Large intestine (tissue), 12 donors: ENCODE measurements at places on chromosomes 2 and 18. TPM values are rescaled to one million over a fixed set of nuclear protein-coding genes. Genes with fewer than 3 reads are reported as not detected.
A peak's percentile ranks its signal among the peaks of the same experiment; 100 is the strongest.

GRCh38 chr2:135663148-135663700 lies 78.4 kb upstream of the UBXN4 start:
- no peak for DNase-seq
- no peak overlapping the region for H3K27ac ChIP-seq
- H3K36me3 ChIP-seq = peaks cover 10% of the 10 kb centered on the region
- no peaks in the 10 kb centered on the region for H3K4me1 ChIP-seq
- no peaks in the 10 kb centered on the region for H3K27me3 ChIP-seq

GRCh38 chr2:109110170-109110569 lies 18.8 kb upstream of the SH3RF3 start:
- DNase-seq = no peak
- H3K36me3 ChIP-seq = no peaks in the 10 kb centered on the region
- no peak overlapping the region for H3K27ac ChIP-seq

GRCh38 chr2:74919827-74920226 lies 38.6 kb upstream of the POLE4 start:
- peak overlapping the region; percentile 60 for H3K4me3 ChIP-seq
- no peaks in the 10 kb centered on the region for H3K36me3 ChIP-seq
- no peak overlapping the region for H3K27ac ChIP-seq
- peak; percentile 54 for DNase-seq
- H3K4me1 ChIP-seq = peaks cover 16% of the 10 kb centered on the region

GMCL1 gene
- polyA plus RNA-seq = 30.9 TPM

- no peak overlapping the region for H3K4me3 ChIP-seq
- peaks cover 13% of the 10 kb centered on the region for H3K36me3 ChIP-seq
- no peaks in the 10 kb centered on the region for H3K27me3 ChIP-seq
- peaks cover 10% of the 10 kb centered on the region for H3K4me1 ChIP-seq
- H3K27ac ChIP-seq = peak overlapping the region; percentile 78
- DNase-seq = peak; percentile 74
These were observed 33.6 kb downstream of the DGKD start for GRCh38 chr2:233387667-233388528.

GRCh38 chr2:194301946-194302345 lies 1355.1 kb upstream of the SLC39A10 start:
- no peak for DNase-seq
- no peaks in the 10 kb centered on the region for H3K36me3 ChIP-seq
- no peak overlapping the region for H3K27ac ChIP-seq
- H3K4me3 ChIP-seq = no peak overlapping the region

VWC2L gene
- 0.03 TPM for polyA plus RNA-seq

DNA sequence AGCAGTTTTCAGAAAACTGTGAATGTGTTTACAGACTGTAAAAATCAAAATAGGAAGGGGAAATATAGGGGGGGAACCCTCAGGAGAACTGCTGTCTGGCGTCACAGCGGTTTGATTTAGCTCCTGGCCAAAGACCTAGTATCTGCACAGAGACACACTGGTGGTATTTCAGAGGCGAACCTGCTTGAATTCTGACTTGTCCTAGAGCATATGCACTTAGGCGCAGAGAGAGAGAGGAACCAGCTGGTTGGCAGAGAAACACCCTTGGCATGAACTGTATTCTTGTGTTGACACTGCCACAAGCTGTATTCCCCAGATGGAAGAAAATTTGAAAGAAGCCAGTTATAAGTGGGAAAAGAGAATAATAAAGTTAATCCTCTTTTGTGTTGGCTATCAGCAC lies 506.5 kb upstream of the NRP2 start:
- no peaks in the 10 kb centered on the region for H3K27me3 ChIP-seq
- H3K4me1 ChIP-seq = no peaks in the 10 kb centered on the region
- H3K4me3 ChIP-seq = no peak overlapping the region
- no peak for DNase-seq
- peaks cover 2% of the 10 kb centered on the region for H3K36me3 ChIP-seq

DNA sequence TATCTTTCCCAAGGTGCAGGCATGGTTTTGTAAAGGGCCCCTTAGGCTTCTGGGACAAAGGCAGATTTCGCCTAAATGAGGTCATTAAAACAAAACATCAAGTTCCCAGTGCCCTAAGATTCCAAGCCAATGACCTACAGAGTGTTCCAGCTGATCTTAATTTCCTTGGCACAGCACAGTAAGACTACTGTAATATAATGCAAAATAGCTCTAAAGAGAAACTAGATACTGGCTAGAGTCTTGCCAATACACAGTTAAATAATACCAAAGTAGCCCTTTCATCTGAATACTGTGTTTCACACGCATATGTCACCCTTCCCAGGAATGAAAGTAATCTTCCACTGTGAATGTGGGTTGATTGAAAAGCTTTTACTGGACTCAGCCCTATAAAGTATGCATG lies 14.7 kb downstream of the GRB14 start:
- H3K27me3 ChIP-seq = no peaks in the 10 kb centered on the region
- H3K4me3 ChIP-seq = no peak overlapping the region
- H3K4me1 ChIP-seq = no peaks in the 10 kb centered on the region
- no peak for DNase-seq

- peaks cover 21% of the 10 kb centered on the region for H3K4me1 ChIP-seq
- H3K27ac ChIP-seq = peak overlapping the region; percentile 33
- no peaks in the 10 kb centered on the region for H3K27me3 ChIP-seq
- peaks cover 13% of the 10 kb centered on the region for H3K36me3 ChIP-seq
These were observed 82.0 kb downstream of the MTCL1 start for GRCh38 chr18:8787371-8787670.

GRCh38 chr2:120235681-120236080 lies 12.5 kb upstream of the TMEM185B start:
- DNase-seq = no peak
- H3K36me3 ChIP-seq = no peaks in the 10 kb centered on the region
- H3K4me1 ChIP-seq = peaks cover 47% of the 10 kb centered on the region
- H3K27ac ChIP-seq = no peak overlapping the region

DNA sequence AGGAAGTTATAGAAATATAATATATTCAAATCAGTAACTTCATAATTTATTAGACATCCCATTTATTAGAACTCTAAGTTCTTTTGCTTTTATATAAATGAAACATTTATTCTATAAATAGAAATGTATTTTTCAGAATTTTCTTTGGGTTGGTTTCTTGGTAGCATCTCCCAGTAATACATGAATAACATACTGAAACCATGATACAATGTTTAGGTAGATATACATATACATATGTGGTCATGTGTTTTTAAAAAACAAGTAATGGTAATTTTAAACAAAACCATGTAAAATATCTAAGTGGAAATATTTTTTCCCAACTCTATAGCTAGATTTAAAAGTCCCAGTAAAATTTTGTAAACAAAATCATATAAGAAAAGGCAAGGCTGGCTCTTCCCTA lies 36.9 kb downstream of the WIPF1 start:
- H3K27ac ChIP-seq = no peak overlapping the region
- DNase-seq = no peak
- H3K36me3 ChIP-seq = peaks cover 14% of the 10 kb centered on the region
- H3K4me3 ChIP-seq = no peak overlapping the region

GRCh38 chr2:36480028-36480427 lies 117.9 kb downstream of the FEZ2 start:
- DNase-seq = no peak
- no peaks in the 10 kb centered on the region for H3K27me3 ChIP-seq
- H3K36me3 ChIP-seq = peaks cover 45% of the 10 kb centered on the region
- H3K27ac ChIP-seq = no peak overlapping the region
- no peaks in the 10 kb centered on the region for H3K4me1 ChIP-seq
- H3K4me3 ChIP-seq = no peak overlapping the region

GRCh38 chr18:31684279-31685096 lies at the start of gene B4GALT6:
Gene B4GALT6, minus strand, starts transcription at chr18:31684581. Its CDS starts 155 bp downstream, at chr18:31684426.
- peak; percentile 31 for DNase-seq
- H3K36me3 ChIP-seq = no peaks in the 10 kb centered on the region
- H3K27ac ChIP-seq = peak within 1 kb of the TSS; percentile 77
- H3K4me1 ChIP-seq = peaks cover 31% of the 10 kb centered on the region
- peak within 1 kb of the TSS; percentile 64 for H3K4me3 ChIP-seq

UGT1A3 gene
- polyA plus RNA-seq = 0.16 TPM

CHST9 gene
- polyA plus RNA-seq = 11.1 TPM

RIT2 gene
- 1.9 TPM for polyA plus RNA-seq

GRCh38 chr2:239162141-239162821 lies 238.5 kb downstream of the HDAC4 start:
- no peak for DNase-seq
- H3K27me3 ChIP-seq = no peaks in the 10 kb centered on the region
- H3K4me1 ChIP-seq = no peaks in the 10 kb centered on the region
- H3K4me3 ChIP-seq = no peak overlapping the region
- H3K27ac ChIP-seq = no peak overlapping the region
- peaks cover 14% of the 10 kb centered on the region for H3K36me3 ChIP-seq

DNA sequence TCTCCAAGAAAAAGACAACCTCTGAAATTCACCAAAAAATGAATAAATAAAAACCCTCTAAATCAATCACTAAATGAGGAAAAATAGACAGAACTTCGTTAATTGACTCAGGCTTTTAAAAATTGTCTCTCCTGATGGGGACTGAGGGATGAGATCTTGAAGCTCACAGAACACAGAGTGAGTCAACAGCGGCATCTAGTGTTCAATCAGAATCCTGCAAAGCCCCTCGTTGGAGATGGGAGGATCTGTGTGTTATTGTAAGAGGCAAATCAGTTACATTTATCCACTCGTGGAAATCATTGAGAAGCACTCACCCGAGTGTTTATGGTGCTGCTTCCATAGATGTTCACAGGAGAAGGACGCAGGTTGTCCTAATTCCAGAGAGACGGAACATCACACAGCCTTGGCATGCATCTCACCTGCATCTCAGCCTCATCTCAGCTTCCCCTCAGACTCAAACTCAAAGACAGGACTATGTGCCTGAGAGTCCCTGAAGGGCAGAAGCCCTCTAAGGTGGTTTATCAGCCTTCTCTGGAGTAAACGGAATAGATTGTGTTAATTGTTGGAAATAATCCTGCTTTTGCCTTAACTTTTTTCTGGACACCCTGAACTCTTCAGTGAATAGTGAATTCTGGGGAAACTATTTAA lies 82.0 kb downstream of the MREG start:
- H3K4me3 ChIP-seq = no peak overlapping the region
- no peaks in the 10 kb centered on the region for H3K4me1 ChIP-seq
- H3K27ac ChIP-seq = no peak overlapping the region

DNA sequence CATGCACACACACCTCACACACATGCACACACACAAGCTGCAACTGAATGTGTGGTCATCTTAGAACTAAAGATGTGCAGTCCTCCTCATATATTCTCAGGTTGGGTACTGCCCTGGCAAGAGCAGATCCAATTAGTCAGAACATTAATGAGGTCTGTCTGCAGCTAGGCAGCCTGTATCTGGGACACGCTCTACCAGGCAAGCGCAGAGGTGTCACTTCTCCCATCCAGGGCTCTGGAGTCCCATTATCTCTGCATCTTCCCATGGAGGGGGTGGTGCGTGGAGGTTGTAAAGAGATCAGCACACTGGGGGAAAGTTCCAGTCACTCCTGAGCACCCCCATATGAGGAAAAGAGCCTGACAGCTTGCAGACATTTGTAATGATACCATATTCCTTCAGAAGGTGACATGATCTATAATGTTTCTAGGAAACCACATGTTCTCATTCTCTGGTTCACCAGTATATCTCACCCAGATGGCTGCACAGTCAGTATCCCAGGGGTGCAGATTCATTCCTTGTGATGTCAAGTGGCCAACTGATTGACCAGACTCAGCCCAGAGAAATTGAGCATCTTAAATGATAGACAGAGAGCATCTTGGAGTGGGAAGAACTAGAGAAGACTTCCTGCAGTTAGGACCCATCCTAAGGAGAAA lies 95.4 kb downstream of the RTN4 start:
- no peak overlapping the region for H3K4me3 ChIP-seq
- no peak overlapping the region for H3K27ac ChIP-seq

GNLY gene
- 13.1 TPM for polyA plus RNA-seq

UGT1A9 gene
- polyA plus RNA-seq = not detected

GRCh38 chr2:65716698-65717097 lies 284.3 kb upstream of the SPRED2 start:
- no peak overlapping the region for H3K27ac ChIP-seq
- H3K36me3 ChIP-seq = no peaks in the 10 kb centered on the region
- H3K4me1 ChIP-seq = no peaks in the 10 kb centered on the region

DNA sequence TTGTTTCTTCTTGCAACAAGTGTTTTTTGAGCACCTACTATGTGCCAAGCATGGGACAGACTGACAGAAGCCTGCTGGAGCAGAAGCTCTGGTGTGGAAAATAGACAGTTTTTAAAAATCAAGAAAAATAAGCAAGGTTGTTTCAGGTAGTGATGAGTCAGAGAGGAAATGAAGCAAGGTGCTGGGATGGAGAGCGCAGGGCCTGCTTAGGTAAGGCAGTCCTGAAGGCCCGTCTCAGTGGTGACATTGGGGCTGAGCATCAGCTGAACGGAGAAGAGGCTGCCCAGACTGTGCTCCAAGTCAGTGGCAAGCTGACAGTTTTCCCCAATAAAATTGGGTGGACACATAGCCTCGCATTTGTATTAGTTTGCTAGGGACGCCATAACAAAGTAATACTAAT lies 263.6 kb downstream of the SS18 start:
- no peaks in the 10 kb centered on the region for H3K4me1 ChIP-seq
- H3K36me3 ChIP-seq = no peaks in the 10 kb centered on the region
- H3K27me3 ChIP-seq = no peaks in the 10 kb centered on the region

RNF144A gene
- 7.2 TPM for polyA plus RNA-seq

- no peaks in the 10 kb centered on the region for H3K36me3 ChIP-seq
- no peaks in the 10 kb centered on the region for H3K4me1 ChIP-seq
- peak; percentile 42 for DNase-seq
These were observed 46.2 kb upstream of the MGAT5 start for GRCh38 chr2:134207589-134208209.

DNA sequence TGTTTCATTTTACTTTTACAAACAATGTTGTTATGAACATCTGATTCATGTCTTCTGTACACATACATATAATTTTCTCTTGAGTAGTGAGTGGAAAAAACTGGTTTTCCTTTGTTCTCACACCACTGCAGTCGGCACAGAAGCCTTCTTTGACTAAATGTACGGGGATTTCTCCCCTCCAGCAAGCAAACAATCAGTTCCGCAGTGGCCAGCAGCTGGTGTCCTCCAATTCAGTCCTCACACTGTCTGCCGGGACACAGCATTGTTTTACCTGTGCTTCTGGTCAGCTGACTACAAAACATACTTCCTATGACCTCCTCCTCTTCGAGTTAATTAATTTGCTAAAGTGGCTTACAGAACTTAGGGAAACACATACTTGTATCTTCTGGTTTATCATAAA lies 202.8 kb downstream of the WDR7 start:
- no peak overlapping the region for H3K27ac ChIP-seq
- H3K27me3 ChIP-seq = no peaks in the 10 kb centered on the region
- no peak for DNase-seq
- no peaks in the 10 kb centered on the region for H3K36me3 ChIP-seq
- no peaks in the 10 kb centered on the region for H3K4me1 ChIP-seq
- H3K4me3 ChIP-seq = no peak overlapping the region

DNA sequence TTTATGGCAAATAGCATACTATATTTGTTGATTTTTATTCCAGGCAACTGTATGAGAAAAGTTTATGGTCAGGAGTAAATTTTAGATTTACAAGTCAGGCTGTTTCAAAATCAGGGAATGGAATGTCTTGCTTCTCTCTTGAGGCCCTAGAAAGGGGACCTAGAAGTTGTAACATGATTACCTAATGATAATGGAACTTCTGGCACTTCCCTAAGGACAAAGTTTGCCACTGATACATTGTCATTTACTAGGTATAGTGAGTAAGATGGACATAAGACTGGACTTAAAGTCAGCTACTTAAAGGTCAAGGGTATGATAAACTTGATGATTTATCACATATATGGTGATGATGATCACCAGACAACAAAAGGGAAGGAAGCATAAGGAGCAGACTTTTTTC lies 103.3 kb upstream of the VRK2 start:
- DNase-seq = peak; percentile 49
- peak overlapping the region; percentile 1 for H3K27ac ChIP-seq
- H3K36me3 ChIP-seq = no peaks in the 10 kb centered on the region
- no peaks in the 10 kb centered on the region for H3K4me1 ChIP-seq
- H3K4me3 ChIP-seq = no peak overlapping the region
